ENCODE measurements at places on chromosomes 1 and 21.
A peak's percentile ranks its signal among the peaks of the same experiment; 100 is the strongest.

DNA sequence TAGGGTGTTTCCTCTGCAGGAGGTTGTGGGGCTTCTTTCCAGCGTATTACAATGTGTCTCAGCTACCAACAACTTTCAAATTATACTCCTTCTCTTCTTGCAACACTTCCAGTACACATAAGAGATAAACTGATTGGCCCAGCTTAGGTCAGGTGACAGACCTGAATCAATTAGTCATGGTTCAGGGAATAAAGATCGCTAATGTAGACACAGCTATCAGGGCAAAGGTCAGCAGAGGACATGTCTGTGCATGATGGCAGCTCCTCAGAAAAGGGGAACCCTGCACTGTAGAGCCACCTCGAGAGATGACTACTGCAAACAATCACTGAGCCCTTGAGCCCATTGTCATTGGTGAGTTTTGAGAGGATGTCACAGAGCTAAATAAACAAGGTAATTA is 36.8 kb upstream of the PKN2 start:
- DNase-seq = no peak

DNA sequence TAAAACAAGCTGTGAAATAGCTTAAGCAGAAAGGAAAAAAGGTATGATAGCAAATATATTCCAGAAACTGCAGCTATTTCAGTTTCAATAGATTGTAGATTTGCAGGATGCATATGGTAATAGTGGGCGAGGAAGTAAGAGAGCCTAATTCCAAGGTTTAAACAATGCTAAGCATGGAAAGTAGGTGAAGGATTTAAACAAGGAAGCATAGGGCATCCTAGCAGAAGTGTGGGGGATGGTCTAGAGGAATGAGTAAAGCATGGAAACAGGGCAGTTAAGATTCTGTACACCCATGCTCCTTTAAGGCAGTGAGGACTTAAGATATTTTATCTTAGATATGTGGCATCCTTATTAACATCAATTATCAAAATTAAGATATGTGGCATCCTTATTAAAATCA is 2.6 kb downstream of the IVNS1ABP start:
- DNase-seq = peak; percentile 46

GRCh38 chr1:14635421-14635820 is 36.9 kb downstream of the KAZN start:
- no peak for DNase-seq

DNA sequence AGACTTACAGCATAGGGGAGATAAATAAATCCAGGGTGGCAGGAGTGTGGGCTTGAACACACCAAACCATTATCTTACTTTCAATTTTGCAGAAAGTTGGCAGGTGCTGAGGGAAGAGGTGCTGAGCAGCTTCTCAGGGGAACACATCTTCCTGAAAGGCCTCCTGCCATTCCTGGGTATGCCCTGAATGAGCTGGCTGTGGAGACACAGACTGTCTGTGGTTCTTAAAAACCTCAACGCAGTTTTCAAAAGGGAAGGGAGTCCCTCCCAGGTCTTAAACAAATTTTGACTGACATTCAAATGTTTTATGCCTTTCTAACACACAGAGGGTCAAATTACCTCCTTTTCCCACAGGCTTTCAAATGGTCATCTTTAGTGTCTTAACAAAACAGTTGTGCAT is 166.9 kb downstream of the TNFSF18 start:
- no peak for DNase-seq

GRCh38 chr21:26554365-26554764 is 18.7 kb downstream of the CYYR1 start:
- DNase-seq = no peak

DNA sequence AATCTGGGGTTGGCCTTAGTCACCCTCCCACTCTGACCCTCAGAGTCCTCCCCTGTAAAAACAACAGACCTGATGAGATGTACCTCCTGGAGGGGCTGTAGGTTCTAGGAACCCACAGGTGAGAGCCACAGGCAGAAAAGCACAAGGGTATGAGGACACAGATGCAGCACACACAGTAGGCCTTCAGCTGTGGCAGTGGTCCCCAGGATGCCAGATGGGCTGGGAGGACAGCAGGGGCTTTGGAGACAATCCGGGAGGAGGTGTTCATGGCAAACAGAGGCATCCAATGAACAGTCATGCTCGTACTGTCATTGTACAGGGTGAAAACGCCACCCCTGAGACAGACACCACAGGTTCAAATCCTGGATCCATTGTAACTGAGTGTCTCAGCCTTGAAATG is 463.1 kb downstream of the MATN1 start:
- DNase-seq = no peak

- peak; percentile 74 for DNase-seq
These were observed 7.4 kb upstream of the LRRN2 start for GRCh38 chr1:204692841-204693356.

GRCh38 chr1:58189453-58189852 is 357.1 kb downstream of the OMA1 start:
- DNase-seq = no peak

DNA sequence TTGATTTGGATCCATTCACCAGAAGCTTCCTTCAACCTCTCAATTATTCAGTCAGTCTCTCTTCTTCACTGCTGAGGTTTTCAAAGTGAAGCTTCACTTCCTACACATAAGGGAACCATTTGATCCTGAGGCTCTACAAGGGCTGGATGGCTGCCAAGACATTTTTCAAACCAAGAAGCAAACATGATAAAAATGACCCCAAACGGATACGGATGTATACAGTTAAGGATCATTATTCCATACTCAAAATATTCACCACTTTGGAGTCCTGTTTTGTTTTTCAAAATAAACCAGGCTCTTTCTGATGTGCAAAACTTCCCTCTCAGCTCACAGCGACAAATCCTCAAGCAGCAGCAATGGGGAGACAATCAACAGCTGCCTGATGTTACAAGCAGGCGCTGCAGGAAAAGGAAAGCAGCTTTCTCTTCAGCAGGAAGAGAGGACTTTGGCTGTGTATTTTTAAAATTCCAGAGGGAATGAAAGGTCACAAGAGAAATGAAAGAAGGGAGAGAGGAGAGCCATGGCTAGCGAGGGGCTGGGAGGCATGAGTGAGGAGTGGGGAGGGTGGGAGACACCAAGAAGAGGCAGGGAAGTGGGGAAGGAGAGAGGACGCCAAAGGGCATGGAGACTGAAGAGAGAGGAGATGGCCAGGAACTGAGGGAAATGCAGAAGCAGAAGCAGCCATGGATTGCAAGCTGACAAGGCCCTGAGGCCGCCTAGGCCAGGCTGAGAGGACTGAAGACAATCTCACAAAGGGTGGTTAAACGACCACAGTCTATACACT is 145.4 kb downstream of the SLC45A1 start:
- DNase-seq = no peak

- DNase-seq = no peak
These were observed 35.8 kb downstream of the CRYAA start for GRCh38 chr21:43204638-43205037.

DNA sequence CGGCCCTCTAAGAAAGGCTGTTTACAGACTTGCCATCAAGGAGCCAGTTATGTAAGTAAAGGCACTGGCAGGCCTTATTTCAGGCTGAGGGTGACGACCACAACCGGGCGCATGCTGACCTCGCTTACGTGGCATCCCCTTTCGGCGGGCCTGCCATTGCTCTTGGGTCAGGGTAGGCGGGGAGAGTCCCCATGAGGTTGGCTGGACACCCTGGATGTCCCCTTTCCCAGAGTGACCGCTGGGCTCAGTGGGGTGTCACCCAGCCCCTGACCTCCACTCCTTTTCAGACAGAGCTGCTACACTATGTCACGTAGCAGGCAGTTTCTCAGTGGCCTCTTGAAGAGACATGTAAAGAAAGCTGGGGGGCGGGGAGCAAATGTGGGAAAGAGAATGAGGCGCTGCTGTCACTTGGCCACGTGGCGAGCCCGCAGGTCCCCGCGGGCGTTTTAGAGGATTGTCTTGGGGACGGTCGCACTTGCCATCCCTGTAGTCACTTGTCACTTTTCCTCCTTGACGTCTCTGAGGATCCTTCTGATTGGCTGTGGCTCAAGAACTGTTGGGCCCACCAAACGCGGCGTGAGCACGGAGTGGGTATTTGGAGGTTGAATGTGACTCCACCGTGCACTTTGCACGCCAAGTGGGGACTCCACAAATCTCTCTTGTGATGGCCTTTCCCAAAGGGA is 42.2 kb downstream of the SLC37A1 start:
- DNase-seq = no peak

GRCh38 chr1:205046870-205047269 is 3.9 kb downstream of the CNTN2 start:
- DNase-seq = no peak

DNA sequence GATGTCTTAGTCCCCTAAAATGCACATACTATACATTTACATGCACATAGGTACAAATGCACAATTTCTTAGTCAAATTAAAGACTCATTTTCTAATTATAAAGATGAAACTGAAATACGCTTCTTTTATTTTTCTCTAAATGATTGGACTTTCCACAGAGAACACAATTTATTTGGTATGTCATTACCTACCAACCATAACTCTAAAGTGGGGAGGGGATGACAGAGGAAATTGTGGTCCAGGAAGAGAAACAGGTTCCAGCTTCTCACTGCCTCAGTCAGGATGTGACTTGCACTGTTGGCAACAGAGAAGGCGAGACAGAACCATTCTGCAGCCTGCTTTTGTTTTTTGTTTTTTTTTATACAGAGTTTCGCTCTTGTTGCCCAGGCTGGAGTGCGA is 1189.2 kb downstream of the PLA2G4A start:
- no peak for DNase-seq

DNA sequence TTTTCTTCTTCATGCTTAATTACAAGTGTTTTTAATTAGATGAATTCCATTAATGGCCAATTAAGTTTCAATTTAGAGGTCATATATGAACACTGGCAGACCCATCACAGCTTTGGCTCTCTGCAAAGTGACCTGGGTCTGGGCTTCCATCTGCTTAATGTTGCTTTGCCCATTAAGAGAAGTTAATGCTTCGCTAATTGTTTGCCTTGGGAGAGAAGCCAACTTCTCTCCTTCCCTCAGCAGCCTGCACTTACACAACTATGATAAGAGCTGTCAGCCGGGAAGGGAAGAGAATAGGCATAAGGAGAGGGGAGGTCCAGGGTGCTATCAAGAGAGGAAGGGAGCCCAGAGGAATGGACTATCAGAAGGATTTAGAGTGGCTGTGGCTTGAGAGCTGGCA is 29.0 kb upstream of the CCDC190 start:
- DNase-seq = no peak

DNA sequence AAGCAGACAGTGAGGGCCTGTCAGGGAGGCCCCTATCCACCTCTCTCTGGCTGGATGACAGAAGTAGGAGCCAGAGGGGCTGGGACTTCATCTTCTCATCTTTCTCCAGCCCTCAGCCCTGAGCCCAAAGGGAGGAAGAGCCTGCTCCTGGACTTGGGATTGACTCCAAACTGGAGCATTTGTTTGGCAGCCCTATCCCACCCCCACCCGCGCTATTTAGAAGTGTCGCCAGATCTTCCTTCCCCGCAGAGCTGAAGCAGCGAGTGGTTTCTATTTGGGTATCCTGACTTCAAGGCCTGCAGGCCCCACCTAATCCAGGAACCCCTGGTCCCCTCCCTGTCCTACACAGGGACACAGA is 9.6 kb downstream of the NES start:
- no peak for DNase-seq

DNA sequence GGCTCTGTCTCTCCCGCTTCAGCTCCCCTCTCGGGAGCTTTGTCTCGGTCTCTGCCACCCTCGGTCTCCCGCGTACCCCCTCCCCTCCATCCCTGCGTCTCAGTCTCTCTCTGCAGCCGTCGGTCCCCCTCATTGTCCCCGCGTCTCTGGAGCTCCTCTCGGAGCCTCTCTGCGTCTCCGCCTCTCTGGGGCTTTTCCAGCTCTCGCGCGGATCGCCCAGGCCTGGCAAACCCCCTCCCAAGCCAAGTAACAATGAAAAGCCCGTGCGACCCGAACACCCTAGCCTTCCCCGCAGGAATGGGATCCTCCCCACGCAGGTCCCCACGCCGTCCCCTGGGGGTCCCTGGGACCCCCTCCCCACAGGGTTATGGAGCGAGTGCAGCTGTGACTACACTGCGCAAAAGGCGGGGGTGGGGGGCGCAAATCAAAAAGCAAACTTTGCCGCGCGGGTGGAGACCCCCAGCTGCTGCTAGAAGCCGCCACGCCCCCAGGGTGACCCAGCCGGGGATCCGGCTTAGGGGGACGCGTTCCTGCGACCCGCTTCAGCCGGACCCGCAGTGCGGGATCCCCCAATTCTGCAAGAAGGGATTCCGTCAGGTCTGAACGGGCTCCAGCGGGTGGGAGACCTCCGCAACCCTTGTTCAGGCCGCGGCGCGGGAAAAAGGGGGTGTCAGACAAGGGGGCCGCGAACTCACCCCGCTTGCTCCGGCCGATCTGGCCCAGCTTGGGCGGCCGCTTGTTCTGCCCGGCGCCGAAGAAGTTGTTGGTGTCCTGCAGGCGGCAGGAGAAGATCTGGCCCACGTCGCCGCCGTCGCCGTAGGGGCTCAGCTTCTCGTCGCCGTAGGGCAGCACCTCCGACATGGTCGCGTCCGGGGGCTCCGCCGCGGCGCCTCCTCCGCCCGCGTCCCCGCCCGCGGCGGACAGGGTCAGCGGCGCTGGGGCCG is 1.2 kb downstream of the CAMK2N1 start:
- no peak for DNase-seq

DNA sequence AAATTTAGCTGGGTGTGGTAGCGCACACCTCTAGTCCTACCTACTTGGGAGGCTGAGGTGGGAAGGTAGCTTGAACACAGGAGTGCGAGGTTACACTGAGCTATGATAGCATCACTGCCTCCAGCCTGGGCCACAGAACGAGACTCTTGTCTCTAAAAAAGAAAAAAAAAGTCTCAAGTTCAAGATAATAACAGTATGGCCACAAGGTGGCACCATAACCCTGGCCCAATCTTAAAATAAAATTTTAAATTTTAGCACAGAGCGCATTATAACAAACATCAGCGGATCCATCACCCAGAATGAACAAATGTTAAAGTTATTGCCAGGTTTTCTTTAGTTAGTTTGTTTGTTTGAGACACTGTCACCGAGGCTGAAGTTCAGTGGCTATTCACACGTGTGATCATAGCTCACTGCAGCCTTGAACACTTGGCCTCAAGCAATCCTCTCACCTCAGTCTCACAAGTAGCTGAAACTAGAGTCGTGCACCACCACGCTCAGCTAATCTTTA is 2.9 kb upstream of the HTR6 start:
- DNase-seq = peak; percentile 74

- DNase-seq = no peak
These were observed 60.6 kb downstream of the DYRK1A start for GRCh38 chr21:37427221-37427620.

- no peak for DNase-seq
These were observed 147.7 kb downstream of the TGFB2 start for GRCh38 chr1:218492874-218493273.

DNA sequence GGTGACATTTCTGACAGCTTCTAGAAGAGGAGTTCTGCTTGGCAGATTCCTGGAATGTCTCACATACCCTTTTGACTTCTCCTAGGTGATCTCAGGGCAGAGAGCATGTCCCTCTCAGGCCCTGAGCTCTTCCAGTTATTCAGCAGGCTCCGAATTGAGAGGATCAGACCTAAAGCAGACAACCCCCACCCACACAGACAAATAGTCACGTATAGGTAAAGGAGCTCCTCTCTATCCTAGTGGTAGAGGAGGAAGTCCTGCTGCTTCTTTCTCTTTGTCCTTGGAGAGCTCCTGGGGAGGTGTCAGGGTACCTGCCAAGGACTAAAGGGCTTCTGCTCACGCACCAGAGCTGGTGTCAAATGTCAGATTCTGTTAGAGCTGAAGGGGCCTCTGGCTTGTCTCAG is 128.1 kb downstream of the IER5 start:
- DNase-seq = peak; percentile 12
